Colonic mucosa (tissue), 4 donors: ENCODE measurements at places on chromosomes 5 and 9. TPM values are rescaled to one million over a fixed set of nuclear protein-coding genes. Genes with fewer than 3 reads are reported as not detected.

The SAPCD2 gene
- 57.8 TPM for total RNA-seq

The ANAPC2 gene
- 67.8 TPM for total RNA-seq

The BAAT gene
- 0.30 TPM for total RNA-seq

The LRRC26 gene
- total RNA-seq: 64.6 TPM

The PCDHB4 gene
- total RNA-seq: 0.17 TPM

The CNTFR gene
- 1.9 TPM for total RNA-seq

DNA sequence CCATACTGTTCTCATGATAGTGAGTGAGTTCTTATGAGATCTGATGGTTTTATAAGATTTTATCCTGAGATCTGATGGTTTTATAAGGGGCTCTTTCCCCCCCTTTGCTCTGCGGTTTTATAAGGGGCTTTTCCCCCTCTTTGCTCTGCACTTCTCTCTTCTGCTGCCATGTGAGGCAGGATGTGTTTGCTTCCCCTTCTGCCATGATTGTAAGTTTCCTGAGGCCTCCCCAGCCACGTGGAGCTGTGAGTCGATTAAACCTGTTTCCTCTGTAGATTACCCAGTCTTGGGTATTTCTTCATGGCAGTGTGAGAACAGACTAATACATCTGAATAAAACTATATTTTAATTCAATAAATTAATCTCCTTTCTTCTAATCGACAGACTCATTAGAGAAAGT is 64.9 kb upstream of the ZSWIM6 start:
- DNase-seq: no peak

- DNase-seq: no peak
These were observed 1205.2 kb upstream of the DMAC1 start for GRCh38 chr9:9004810-9005209.

- no peak for DNase-seq
These were observed 218.2 kb downstream of the SLCO4C1 start for GRCh38 chr5:102077920-102078319.

DNA sequence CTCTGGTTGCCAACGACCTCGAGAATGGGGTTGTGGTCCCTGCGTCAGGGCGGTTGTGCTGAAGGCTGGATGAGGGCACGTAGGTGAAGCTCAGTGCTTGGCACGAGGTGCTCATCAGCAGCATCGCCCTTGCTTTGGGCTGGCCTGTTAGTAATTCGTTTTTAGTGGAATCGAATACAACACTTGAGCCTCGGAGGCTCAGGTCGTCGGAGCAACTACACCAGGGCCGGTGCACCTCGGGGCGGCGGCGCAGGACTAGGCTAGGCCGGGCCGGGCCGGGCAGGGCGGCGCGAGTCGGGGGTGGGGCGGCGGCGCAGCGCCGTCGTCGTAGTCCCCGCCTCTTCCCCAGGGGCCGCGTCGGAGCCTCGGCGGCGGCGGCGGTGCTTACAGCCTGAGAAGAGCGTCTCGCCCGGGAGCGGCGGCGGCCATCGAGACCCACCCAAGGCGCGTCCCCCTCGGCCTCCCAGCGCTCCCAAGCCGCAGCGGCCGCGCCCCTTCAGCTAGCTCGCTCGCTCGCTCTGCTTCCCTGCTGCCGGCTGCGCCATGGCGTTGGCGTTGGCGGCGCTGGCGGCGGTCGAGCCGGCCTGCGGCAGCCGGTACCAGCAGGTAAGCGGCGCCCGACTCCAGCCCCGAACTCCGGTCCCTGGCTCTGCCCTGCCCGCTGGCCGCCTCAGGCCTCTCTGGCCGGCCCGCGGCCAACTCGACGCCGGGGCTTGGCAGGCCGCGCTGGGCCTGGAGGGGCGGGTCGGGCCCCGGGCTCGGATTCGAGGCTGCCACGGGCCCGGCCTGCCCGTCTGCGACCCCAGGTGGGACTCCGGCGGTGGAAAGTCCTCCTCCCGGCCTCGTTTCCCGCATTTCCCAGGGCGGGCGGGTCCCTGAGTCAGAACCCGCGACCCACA is at the start of gene NDFIP1:
Gene NDFIP1 (plus strand): TSS at position 348 of the 899 bp plus-strand sequence. CDS start 196 bp downstream, at position 544.
- peak; percentile 89 for DNase-seq

DNA sequence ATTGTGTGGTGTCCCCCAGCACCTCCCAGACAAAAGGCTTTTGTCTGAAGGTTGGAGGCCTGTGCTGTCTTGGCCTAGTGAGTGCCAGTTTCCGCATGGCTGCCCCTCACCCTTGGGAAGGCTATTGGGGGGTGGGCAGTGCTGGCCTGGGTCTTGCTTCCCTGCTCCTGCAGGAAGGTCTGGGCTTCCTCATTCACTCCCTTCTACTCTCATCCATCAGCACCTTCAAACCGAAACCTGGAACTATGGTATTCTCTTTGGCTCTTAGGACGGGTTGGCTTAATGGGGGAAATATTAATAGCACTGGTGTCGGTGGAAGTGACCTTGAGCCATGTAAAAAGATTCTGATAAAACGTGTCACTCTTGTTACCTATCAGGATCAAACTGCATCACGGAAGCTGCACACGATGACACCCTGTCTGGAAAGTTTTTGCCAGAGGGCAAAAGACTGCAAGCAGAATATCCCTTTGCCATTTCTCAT is 34.0 kb upstream of the GLRX start:
- no peak for DNase-seq

DNA sequence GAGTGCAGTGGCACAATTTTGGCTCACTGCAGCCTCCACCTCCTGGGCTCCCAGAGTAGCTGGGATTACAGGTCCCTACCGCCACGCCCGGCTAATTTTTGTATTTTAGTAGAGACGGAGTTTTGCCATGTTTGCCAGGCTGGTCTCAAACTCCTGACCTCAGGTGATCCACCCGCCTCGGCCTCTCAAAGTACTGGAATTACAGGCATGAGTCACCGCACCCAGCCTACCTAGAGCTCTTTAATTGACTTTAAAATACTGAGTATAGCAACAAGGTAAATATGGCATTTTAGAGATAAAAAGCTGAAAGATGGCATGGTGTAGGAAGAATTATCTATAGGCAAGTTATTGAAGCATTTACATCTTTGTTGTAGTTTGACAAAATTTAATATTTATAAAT is 21.0 kb downstream of the APC start:
- no peak for DNase-seq

GRCh38 chr5:72012906-72013305 is 94.4 kb upstream of the MAP1B start:
- DNase-seq: no peak

- DNase-seq: no peak
These were observed 45.6 kb downstream of the COL15A1 start for GRCh38 chr9:98989036-98990000.

GRCh38 chr5:138186002-138186447 is 7.1 kb downstream of the KIF20A start:
- DNase-seq: no peak

DNA sequence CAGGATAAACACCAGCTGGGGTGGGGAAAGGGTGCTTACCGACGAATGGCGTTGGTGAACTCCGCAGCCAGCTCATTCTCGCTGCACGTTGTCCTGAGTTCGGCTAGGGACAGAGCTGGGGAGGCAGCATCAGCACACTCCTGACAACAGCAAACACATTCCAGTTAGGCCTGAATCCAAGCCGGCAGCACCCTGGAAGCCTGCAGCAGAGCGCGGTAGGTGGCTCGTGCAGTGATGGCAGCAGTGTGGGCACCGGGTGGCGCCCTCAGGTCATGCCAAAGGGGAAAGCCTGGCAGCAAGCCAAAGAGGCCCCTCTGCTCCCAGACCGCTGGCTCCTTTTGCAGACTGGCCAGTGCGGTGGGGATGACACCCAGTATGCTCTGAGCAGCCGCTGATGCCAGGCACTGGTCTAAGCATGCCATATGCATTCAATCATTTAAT is 66.9 kb downstream of the DCP2 start:
- DNase-seq: no peak

GRCh38 chr9:134618163-134618832 is 23.3 kb upstream of the COL5A1 start:
- DNase-seq: no peak

- no peak for DNase-seq
These were observed 68.3 kb downstream of the SMARCA2 start for GRCh38 chr9:2083479-2083878.

DNA sequence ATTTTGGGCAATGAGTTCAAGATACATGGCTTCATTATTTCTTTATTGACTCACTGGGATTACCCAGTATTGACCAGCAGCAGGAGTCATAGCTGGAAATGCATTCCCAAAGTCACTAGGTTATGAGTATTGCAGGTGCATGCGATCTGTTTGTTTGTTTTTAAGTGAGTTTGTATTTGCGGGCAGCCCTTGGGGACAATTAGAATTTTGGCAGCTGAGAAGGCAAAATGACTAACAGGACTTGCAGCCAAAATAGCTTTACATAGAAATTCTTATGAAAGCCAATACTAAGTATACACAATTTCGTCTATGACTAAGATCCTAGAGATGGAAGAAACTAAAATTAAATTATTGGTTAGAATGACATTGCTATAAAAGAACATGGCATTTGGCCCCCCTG is 18.1 kb upstream of the RGMB start:
- DNase-seq: no peak

DNA sequence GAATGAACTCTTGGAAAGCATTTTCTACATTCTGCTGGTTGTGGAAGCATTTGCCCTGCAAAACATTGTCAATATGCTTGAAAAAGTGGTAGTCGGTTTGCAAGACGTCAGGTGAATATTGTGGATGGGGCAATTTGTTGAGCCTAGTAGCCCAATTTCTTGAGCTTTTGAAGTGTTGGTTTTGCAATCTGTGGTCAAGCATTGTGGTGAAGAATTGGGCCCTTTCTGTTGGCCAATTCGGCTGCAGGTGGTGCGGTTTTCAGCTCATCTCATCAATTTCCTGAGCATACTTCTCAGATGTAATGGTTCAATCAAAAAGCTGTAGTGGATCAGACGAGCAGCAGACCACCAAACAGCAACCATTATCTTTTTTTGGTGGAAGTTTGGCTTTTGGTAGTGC is 426.8 kb upstream of the CDH9 start:
- DNase-seq: no peak

- DNase-seq: no peak
These were observed 13.1 kb downstream of the COL27A1 start for GRCh38 chr9:114168281-114169028.

GRCh38 chr5:321726-322251 is 275 bp downstream of the AHRR start:
- DNase-seq: no peak
